ENCODE measurements at places on chromosomes 5 and 9.

DNA sequence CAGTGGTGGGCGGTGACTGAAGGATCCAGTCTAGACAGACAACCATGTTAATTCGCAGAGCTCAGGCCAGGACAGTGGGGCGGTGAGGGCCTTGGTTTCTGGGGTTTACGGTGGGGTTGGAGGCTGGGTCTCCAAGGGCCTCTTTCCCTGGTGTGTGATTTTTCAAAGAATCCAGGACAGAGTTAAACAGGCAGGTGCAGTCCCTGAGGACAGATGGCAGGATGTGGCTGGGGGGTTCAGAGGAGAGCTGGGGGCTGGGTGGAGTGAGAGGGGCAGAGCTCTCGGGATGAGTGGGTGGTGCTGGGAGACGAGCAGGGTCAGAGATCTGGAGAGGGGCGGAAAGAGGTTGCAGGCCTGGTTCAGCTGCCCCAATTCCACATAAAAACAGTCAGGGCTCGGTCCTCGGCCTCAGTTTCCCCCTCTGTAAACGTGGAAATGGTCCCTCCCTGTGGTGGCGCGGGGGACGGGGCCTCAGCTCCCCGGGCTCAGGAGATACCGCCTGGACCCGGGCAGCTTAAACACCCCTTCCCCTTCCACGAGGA, 145.9 kb downstream of the GAPVD1 start:
- DNase-seq, result no peak

GRCh38 chr5:178121391-178122276, 8.3 kb downstream of the N4BP3 start:
- no peak for DNase-seq

- no peak for DNase-seq
These were observed 389.6 kb downstream of the SEMA5A start for GRCh38 chr5:9156282-9156681.

DNA sequence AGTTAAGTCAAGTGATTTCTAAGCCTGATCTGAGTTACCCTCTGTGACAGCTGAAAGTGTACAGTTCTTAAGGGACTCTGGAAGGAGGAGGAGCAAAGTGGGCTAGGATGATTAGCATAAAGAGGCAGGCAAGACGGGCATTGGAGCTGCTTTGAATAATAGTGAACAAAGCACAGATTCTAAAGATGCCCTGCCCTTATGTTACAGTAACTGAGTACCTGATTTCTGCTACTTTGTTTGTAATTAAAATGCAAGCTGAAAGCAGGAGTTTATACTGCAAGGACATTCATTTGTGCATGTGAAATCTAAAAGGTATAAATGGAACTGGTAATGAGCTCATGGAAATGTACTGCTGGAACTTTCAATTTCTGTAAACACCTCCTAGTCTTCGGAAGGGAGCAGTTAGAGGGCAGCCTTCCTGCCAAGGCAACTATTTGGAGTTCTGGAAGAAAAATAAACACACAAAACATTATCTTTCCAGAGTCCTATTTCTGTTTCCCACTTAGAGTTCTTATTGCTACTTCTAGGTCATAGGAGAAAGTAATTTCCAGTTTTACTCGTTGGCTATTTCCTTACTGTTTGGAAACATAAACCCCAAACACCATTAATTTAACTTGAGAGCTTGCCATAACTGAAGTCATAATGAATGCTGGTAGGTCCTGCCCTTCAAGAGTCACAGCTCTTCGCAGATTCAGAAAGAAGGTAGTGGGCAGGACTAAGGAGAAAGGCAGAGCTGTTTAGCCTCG, at the start of gene RANBP3L:
RANBP3L (minus strand) TSS at position 45 of the 746 bp plus-strand sequence. CDS start 486 bp downstream, outside the sequence.
- DNase-seq, result no peak

- DNase-seq, result no peak
These were observed 148.1 kb upstream of the RASA1 start for GRCh38 chr5:87119588-87119987.

DNA sequence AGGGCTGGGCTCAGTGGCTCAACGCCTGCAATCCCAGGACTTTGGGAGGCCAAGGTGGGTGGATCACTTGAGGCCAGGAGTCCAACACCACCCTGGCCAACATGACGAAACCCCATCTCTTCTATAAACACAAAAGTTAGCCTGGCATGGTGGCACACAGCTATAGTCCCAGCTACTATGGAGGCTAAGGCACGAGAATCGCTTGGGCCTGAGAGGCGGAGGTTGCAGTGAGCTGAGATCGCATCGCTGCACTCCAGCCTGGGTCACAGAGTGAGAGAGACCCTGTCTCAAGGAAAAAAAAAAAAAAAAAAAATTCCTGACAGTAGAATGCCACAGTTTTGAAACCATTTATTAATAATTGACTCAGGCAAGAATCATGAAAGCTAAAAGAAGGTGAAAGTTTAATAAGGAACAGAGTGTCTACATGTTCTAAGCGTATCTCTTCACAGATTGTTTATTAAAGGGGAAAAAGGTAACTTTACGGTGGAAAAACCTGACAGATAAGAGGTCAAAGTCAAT, 5.7 kb upstream of the PTGR1 start:
- no peak for DNase-seq

DNA sequence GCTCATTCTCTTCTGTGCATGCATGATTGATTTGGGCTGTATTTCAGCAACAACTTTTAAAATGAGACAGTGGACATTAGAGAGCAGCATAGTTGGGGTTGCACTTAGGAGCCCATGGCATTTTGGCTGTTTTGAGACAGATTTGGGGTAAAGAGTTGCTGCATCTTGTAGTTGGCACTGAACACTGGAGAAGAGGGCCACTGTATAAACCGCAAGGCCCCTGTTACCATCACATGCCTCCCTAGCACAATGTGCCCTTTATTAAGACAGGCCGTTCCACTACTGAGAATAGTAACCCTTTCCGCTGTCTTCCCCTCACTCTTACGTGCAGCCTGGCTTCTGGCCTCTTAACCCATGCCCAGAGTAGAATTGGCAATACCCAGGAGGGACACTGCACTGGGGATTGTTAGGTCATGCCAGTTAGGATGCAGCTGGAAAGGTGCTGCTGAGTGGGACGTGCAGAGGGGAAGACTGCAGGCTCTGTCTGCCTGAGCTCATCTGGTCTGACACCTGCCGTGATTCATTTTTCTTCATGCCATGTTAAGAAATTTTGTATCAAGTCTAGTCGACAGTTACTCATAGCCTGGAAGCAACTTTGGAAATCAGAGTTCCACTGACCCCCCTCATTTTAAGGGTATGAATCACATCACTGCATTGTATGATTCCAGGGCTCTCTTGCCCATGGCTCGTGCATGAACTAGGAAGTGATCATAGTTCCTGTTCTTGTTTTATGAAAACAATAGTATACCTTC, 146.9 kb upstream of the DMRT1 start:
- no peak for DNase-seq

DNA sequence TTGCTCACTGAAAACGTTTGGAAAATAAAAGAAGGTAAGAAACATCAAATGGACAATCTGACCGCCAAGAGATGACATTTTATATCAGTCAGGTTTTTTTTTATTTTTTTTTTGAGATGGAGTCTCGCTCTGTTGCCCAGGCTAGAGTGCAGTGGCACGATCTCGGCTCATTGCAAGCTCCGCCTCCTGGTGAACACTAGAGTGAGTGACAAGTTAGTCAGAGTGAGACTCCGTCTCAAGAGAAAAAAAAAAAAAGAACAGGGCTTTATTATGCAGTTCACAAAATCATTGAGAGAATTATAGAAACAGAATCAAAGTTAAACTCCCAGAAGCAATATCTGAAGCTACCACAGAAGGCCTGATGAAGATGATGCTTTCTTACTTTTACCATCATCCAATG, 70.1 kb downstream of the DTWD2 start:
- no peak for DNase-seq

GRCh38 chr5:122565331-122565730, 209.5 kb upstream of the SNX2 start:
- no peak for DNase-seq

DNA sequence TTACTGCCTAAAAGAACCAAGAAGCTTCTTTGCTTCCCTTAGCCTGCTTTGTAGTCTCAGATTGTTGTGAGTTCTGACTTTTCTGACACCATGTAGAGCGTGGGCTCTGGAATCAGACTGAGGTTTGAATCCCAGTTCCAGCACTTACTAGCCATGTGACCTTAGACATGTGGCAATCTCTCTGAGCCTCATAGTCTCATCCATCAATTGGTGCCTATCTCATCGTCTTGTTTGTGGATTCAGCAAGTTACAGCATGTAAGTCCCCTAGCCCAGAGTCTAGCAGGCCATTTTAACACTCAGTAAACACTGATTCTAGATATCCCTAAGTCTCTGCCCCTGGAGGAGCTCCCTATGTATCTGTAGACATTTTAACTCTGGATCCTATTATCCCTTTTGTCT, 94.7 kb downstream of the ANGPTL2 start:
- no peak for DNase-seq

DNA sequence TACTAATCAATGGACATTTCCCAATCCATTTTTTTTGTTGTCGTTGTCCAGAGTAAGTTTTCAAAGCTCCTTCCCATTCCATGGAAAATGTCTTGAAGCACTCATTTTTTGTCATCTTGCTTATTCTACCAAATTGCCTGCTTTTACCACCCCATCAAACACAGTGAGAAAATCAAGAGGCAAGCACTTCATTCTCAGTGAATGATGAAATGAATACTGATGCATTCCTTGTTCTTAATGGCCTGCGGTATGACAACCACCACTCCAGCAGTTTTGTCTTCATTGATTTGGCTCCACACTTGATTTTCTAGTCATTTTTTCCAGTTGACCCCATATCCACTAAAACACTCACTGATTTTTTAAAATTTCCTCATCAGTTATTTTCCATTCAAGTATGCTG, 193.5 kb upstream of the ANKH start:
- no peak for DNase-seq

DNA sequence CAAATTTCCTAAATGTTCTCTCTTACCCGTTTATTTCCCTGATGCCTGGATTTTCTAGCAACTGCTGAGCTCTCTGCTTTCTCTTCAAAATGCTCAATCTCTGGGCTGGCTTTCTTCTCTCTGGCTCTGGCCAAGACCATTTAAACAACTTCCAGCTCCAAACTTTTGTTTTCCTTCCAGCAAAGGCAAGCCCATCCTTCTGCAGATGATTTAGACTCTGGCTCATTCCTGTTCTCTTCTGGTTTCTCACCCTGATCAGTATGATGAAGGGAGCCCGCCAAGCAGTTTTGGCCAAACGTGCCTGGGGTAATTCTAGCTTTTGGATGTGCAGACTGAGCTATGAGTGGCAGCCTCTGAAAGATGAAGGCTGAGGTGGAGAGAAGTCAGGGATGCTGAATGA, 78.1 kb downstream of the HSPA4 start:
- DNase-seq, result no peak

DNA sequence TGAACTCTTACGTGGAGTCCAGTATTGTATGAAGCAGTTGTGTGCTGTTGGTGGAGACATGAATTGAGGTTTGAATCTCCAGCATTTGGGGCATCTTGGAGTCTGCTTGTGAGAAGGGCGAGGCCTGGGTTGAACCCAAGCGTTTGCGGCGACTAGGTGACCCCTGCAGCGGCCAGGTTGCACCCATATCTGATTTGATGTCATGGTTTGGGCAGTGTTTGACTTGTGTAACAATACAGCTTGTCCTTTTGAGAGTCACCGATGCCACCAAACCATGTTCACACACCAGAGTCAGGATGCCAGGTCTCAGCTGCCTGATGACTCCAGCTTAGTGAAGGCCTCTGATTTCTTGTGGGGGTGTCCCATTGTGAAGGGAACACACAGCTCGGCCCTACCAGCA, 2.1 kb downstream of the TRAF2 start:
- no peak for DNase-seq

GRCh38 chr9:116646661-116647514, 40.2 kb upstream of the TRIM32 start:
- peak; percentile 7 for DNase-seq

- DNase-seq, result peak; percentile 39
These were observed 13.4 kb downstream of the PWWP2A start for GRCh38 chr5:160105686-160106360.

GRCh38 chr5:159097784-159098602, 1.7 kb downstream of the EBF1 start:
- DNase-seq, result peak; percentile 29

DNA sequence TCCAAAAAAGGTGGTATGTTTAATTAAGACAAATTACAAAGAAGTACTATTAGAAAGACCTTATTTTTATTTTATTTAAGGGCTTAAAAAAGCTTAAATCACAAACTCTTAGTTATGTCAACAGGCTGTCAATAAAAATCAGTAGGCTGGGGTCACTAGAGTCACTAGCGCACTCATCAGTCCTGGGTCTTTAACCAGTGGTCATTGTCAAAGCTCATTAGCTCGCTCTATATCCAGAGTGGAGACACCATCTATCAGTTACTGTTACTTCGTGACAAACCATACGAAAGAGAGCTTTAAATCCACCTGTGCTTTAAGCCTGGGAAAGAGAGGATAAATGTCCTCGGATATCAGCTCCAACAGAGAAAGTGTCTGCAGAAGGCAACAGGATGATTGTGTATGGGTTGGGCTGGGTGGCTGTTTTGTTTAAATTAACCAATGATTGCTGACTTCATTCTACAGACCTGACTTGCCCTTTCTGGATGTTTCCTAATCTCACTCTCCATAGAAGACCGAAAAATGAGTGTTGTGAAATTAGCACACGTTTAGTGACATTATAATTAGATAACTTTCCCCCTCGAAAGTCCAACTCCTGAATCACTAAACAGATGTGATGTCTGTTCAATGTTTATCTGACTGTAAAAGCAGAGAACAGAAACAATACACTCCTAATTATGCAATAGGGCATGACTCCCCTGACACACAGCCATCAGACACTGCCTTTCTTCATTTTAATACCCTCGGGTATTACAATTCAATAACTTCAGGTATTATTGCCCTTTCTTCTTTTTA, 123.6 kb upstream of the TNPO1 start:
- no peak for DNase-seq

DNA sequence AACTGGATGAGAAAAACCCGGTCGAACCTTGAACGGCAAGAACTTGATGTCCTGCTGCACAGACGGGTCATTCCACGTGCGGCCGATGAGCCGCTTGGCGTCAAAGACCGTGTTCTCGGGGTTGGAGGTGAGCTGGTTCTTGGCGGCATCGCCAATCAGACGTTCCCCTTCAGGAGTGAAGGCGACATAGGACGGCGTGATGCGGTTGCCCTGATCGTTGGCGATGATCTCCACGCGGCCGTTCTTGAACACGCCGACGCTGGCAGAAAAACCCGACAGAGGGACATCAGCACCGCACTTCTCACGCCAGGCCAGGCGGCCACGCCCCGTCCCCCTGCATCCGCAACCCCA, 519 bp downstream of the HSPA5 start:
- DNase-seq, result no peak

- DNase-seq, result no peak
These were observed 79.0 kb upstream of the TRIM32 start for GRCh38 chr9:116608064-116608463.

GRCh38 chr9:89555451-89556375, 49.1 kb upstream of the GADD45G start:
- peak; percentile 78 for DNase-seq

GRCh38 chr5:1293416-1294205, 1.3 kb downstream of the TERT start:
- no peak for DNase-seq

- no peak for DNase-seq
These were observed 42.9 kb upstream of the ERBIN start for GRCh38 chr5:65883461-65883860.

All from hematopoietic multipotent progenitor cell (in vitro differentiated cells).